Spinal cord (tissue), 10 donors: ENCODE measurements at places on chromosomes 3 and 15. TPM values are rescaled to one million over a fixed set of nuclear protein-coding genes. Genes with fewer than 3 reads are reported as not detected.

VPS33B gene
- total RNA-seq = 19.9 TPM

UPK1B gene
- total RNA-seq = 11.7 TPM

CLDN16 gene
- total RNA-seq = 0.39 TPM

C15orf39 gene
- total RNA-seq = 8.9 TPM

LRRIQ4 gene
- total RNA-seq = 0.20 TPM

PLCB2 gene
- total RNA-seq = 7.6 TPM

PRTG gene
- 11.9 TPM for total RNA-seq

TMEM212 gene
- total RNA-seq = 0.22 TPM

CAMK2N2 gene
- 9.6 TPM for total RNA-seq

FSD2 gene
- not detected for total RNA-seq

ARPP21 gene
- 27.8 TPM for total RNA-seq

PLSCR2 gene
- 0.22 TPM for total RNA-seq
